Stimulated activated CD4-positive, alpha-beta T cell treated with anti-CD3 and anti-CD28 coated beads, Interleukin-1b, Interleukin-23, amount 100 ng/mL, for 1 hour (primary cell): ENCODE measurements at places on chromosomes 5 and 9.

DNA sequence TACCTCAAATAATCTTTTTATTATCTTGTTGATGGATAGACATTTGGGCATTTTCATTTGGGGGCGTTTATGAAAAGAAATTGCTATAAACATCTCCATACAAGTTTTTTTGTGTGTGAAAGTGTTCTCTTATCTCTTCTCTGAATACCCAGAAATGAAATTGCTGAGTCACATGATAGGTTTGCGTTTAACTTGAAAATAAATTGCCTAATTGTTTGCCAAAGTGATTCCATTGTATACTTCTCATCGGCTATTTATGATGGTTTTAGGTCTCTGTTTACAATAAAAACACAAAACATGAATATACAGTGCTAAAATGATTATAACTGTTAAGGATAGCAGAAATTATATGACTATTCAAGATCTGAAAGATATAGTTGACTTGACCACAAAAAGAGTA, 361.7 kb downstream of the TAF11L14 start:
- no peak for DNase-seq

GRCh38 chr5:51379331-51379700, 3.9 kb upstream of the ISL1 start:
- DNase-seq: no peak

GRCh38 chr5:56561455-56561854, 253.9 kb upstream of the MAP3K1 start:
- DNase-seq: no peak

DNA sequence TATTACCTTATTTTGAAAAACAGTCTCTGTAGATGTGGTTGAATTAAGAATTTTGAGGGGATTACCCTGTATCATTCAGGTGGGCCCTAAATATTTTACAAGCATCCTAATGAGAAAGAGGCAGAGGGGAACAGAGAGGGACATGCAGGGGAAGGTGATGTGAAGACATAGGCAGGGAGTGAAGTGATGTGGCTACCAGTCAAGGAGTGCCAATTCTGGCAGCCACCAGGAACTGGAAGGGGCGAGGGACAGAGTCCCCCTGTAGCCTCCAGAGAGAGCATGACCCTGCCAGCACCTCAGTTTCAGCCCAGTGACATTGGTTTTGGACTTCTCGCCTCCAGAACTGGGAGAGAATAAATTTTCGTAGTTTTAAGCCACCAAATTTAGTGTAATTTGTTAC, 44.1 kb downstream of the PIP5K1B start:
- no peak for DNase-seq

DNA sequence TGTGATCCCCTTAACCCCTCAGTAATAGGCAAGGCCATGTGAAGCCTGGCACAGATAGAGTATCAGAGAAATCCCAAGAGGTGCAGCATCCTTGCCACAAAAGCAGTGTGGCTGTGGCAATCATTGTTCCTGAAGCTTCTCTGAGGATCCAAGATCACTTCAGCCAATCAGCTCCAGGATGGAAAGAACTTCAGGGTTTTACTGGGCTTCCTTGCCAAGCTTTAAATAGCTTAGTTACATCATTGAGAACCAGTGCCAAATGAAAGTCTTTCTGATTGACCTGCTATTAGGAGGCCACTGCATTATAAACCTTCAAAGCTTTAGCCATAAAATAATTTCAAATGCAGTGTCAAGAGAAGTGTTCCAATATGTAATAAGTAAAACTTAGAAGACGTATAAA, 430.6 kb downstream of the PIK3R1 start:
- no peak for DNase-seq

DNA sequence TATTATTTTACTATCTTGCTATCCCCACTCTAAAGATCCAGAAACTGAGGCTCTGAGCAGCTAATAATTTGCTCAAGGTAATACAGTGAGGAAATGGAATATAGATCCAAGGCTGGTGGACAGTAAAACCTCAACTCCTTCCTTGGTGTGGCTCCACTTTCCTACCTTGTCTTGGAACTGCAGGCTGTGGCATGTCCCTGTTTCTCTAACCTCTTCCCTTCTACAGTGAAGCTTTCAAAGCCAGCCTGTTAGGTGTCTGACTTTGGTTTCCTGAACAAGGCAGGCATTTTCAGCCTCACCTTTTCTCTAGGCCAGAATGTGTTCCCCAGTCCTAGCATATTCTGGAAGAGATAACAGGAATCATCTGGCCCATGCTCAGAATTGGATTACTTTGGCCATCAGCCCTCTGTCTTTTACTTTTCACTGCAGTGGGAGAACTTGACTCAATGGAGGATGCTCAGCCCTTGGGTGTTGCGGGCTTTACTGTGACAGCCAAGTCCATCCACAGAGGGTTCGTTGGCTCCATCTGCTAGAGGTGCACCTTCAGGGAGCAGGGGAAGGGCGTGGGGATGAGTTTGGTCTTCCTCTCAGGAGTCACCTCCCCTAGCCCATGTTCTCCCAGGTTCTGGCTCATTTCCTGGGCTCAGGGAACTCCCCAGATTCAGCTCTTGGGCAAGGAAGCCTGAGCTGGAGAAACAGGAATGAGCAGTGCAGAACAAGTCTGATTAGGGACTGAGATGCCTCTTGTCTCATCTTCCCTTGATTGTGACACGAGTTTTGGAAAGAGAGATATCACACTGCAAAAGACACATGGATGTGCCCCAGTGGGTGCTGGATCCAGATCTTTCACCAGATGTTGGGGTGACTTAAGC, 1.1 kb downstream of the NIPAL4 start:
- no peak for DNase-seq

DNA sequence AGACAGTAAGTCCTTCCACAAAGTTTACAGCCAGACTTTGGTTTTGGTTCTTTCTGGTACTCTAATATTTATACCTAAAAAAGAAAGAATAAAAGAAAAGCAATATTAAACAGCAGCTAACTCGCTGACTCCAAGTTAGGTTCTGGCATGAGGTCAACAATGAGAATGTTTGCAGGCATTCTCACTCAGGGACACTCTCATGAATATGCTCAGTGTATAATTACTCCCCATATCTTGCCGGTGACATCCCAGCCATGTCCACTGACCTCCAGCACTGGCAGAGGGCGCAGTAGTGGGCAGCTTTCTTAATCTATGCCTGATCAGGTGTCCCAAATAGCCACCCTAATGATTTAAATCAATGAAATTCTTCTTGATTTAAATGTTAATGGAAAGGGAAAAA, 151.5 kb downstream of the BNC2 start:
- DNase-seq: no peak

DNA sequence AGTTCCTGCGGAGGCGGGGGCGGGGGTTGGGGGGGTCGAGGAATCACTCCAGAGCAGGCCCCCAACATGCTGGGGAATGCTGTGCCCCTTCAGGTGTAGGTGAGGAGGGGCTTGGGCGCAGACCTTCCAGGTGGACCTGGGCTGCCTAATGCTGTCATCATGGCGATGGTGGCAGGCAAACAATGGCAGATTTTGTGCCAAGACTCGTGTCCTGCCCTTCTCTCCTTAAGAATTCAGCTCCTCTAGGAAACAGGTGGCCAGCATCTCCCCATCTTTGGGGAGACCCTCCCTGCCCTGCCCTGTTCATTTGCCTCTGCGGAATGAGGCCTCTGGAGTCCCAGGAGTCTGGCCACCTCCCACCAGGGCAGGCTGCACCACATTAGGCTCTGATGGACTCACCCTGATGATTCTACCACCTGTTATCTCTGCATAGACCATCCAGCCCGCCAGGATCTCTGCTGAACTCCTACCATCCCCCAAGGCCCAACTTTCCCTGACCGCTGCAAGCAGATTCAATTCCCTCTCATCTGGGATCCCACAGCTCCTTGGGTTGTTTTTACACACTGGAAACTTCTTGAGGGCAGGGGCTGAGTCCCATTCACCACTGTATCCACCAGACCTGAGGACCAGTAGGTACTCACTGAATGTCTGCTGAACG, 10.9 kb upstream of the SLC25A51 start:
- DNase-seq: no peak

- no peak for DNase-seq
Observed at GRCh38 chr5:125370461-125371205, 624.2 kb upstream of the ZNF608 start.

- no peak for DNase-seq
Observed at GRCh38 chr9:4289411-4290326, 10.2 kb downstream of the GLIS3 start.

- no peak for DNase-seq
Observed at GRCh38 chr9:13278368-13279246, 885 bp downstream of the MPDZ start.

GRCh38 chr5:923281-923873, 30.7 kb downstream of the TRIP13 start:
- DNase-seq: peak; percentile 23

- DNase-seq: no peak
Observed at GRCh38 chr9:20358207-20358606, 264.1 kb downstream of the MLLT3 start.

DNA sequence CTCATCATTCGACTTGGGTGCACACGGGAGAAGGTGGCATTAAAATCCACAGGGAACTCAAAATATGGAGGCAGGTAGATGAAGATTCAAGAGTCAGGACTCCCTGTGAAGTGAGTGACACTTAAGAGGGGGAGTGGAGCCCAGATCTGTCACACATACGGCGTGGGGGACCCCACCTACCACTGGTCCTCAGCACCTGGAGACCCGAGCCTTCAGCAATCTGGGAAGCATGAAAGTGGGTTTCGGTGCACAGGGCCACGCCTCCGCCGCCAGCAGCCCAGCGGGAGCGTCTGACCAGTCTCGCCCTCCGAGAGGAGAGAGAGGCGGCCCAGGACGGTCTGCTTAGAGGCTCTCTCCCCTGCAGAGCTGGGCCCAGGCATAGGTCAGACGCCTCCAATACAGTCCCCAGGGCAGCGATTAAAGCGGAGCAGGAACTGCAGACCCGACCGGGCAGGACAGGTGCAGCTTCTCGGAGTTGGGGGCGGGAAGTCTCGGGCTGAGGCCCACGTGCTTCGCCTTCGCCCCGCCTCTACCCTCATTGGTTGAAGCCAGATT, 639 bp upstream of the SLC2A8 start:
- no peak for DNase-seq

DNA sequence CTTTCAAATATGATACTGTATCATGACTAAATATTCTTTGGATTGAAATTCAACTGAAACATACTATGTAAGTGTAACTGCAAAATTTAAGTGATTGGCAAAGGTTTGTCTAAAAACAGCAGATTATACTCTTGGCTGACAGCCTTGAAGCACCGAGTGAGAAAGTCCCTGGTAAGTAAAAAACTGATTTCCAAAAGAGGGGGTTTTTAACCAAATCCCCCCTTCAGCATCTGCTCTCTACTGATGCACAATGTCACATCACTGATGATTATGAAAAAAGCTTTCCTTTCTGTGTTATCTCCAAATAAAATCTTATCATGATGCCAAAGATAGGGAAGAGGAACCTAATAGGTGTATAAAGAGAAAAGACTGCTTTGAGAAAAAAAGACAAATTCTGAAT, 141.0 kb downstream of the MEF2C start:
- no peak for DNase-seq

DNA sequence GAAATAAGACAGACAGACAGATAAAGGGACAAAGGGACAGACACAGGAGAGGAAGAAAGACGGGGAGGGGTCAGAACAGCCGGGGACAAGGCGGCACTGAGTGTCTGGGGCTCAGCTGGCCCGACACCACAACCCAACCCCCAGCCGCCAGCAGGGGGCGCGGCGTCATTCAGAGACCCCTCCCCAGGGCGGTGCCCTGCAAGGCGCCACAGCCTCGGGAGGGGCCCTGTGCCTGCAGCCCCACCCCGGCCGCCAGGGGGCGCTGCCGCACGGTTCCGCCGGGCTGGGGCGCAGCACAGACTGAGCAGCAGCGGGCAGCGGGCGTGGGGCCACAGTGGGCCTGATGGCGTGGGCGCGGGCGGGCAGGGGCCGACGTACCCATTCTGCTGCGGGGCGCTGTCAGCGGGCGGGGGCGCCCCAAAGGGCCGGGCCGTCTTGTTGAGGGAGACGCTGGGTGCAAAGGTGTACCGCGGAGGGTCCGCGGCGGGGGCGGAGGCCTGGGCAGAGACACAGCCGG, 5.9 kb downstream of the PDLIM7 start:
- no peak for DNase-seq

- no peak for DNase-seq
Observed at GRCh38 chr9:133470988-133471387, 7.9 kb downstream of the SLC2A6 start.

DNA sequence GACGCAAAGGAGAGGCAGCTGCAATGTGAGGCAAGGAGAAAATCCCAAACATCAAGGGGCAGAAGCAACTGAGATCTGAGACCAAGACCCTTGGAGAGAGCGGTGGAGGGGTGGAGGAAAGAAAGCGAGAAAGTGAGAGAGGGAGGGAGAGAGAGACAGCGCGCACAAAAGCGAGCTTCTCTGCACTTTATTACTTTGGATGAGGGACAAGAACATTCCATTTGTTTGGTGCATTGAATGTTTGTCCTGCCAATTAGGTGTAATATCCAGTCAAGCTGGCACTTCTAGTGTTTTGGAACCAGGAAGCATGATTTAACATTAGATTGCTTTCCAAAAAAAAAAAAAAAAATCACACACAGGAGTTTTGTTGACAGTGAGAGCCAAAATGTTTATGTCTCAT, 1.4 kb downstream of the CAST start:
- no peak for DNase-seq

GRCh38 chr5:134289509-134290113, 63.7 kb upstream of the PPP2CA start:
- no peak for DNase-seq

GRCh38 chr9:128575469-128575868, 23.1 kb downstream of the SPTAN1 start:
- no peak for DNase-seq

GRCh38 chr5:95655575-95655974, 9.0 kb downstream of the RFESD start:
- DNase-seq: no peak

GRCh38 chr5:64722588-64722987, 32.3 kb downstream of the SHISAL2B start:
- no peak for DNase-seq

DNA sequence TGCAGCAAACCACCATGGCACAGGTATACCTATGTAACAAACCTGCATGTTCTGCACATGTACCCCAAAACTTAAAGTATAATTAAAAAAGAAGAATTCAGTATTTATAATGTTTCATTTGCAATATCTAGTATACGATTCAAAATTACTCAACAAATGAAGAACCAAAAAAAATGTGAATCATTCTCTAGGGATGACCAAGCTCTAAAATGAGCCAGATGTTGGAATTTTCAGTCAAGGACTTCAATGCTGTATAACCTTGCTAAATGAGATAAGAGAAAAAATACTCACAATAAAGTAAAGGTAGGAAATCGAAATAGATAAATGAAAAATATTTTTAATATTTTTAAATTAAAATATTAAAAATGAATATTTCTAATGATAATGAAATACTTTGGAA, 108.7 kb upstream of the ADRA1B start:
- DNase-seq: no peak

- DNase-seq: no peak
Observed at GRCh38 chr5:131787736-131788135, 9.1 kb downstream of the FNIP1 start.
